ENCODE measurements at places on chromosomes 3 and 15.

DNA sequence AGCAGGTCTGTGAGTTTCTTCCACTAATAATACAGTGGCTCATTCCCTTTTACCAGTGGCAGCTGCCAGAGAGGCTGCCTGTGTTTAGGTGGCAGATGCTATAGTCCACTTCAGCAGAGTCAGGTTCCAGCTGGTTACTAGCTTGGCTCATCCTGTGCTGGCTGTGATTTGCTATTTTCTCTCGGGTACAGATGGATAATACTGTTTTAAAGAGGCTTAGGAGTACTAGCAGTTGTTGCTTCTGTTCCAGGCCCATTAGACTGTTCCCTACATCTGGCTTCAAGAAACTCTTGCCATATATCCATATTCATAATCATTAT lies 41.0 kb downstream of the ZNF609 start:
- DNase-seq, result no peak

- DNase-seq, result no peak
Measured at GRCh38 chr15:101210466-101210865, 41.4 kb downstream of the CHSY1 start.

DNA sequence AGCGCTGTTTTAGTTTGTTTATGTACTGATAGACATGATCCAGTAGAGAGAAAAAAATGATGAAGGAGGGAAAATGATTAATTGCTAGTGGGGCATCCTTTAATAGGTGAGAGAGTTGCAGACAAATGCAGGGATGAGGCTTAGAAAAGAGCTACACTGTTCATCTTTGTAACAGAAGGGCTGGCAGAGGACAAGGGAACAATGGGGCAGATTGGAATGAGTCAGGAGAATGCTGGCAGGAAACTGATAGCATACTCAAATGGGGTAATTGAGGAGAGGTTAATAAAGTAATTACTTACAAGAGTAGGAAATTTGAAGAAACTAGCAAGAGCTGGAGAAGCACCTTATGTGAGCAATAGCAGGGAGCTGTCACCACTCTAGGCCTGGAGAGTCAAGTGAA lies 170.9 kb downstream of the OXSM start:
- no peak for DNase-seq

DNA sequence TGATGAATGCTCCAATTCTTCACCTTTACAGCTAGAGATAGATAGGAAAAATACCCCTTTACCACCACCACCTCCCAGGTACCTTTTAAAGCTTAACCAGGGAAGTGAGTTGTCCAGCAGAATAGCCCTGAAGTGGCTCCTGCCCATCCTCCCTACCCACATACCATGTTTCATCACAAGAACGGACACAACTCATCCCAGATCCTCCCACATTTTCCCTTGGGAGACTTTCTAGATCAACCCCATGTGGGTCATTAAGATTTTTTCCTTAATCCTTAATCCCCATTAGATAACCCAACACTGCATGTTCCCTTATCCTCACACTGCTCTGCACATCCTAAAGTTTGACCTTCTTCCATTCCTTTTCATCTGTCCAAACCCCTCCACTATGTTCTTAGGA lies 69.3 kb downstream of the CHST2 start:
- no peak for DNase-seq

DNA sequence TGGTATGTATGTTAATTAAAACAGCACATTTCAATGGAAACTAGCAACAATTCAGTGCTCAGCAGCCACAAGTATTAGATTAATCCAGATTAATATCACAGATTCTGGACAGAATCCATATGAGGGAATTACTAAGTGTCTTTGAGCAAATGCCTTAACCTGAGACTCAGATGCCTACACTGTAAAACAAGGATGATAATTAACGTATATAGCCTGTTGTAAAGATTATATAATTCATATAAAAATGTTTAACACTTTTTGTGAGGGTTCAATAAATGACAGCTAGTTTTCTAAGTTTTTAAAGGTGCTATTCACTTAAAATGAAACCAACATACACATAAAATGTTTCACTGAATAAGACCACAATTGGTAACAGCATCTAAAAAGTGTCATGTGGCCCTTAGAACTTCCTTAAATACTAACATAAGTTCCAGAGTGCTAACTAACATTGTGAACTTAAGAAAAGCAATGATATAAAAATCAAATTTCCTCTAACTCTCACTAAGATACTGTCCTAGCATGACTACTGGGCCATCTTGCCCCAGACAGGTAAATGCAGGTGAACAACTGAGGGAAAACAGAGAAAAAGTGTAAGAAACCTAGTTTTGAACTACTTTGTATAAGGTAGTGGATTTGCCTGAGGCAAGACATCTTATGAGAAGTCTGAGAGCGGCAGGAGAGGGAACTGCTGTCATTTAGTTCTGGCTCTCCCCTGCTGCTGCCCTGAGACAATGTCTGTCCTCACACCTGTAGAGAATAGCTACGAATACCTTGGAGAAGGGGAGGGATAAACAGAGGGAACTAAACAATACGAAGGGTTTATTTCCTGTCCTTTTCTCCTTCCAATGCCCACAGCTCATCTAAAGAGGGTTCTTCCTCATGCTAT lies 151.3 kb downstream of the ADAM10 start:
- no peak for DNase-seq

- DNase-seq, result no peak
Measured at GRCh38 chr3:38648024-38648658, 1.3 kb downstream of the SCN5A start.

Data from NCI-H2107 (cell line).